Natural killer cell treated with Interleukin-12 subunit alpha and Interleukin-12 subunit beta and Interleukin-15 and Interleukin-18, amount 100 ng/mL, for 72 hours (primary cell): ENCODE measurements at places on chromosomes 5 and 9.

GRCh38 chr9:20200991-20201431 is 412.2 kb upstream of the SLC24A2 start:
- DNase-seq: no peak

GRCh38 chr9:121721770-121722169 is 70.3 kb downstream of the DAB2IP start:
- DNase-seq: no peak

- no peak for DNase-seq
Measured at GRCh38 chr5:126914801-126915436, 115.4 kb downstream of the MARCHF3 start.

GRCh38 chr5:178673801-178674295 is 47.0 kb upstream of the CLK4 start:
- DNase-seq: no peak

GRCh38 chr9:110575945-110576344 is 3.6 kb downstream of the SVEP1 start:
- DNase-seq: no peak

DNA sequence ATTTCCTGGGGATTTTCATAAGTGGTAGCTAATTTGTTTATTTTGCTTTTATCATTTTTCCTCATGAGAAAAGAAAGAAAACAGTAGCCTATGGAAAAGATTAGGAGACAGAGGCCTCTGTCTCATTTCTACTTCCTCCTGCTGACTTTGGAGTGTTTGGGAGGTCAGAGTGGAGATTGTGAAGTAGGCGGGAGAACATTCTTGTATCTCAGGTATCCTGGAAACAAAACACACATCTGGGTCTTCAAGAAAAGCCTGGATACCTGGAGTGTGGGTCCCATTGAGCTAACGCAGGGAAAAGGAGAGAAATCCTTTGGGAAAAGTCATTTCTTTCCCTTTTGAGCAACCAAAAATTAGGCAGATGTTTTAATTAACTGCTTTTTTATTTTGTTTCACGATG is 161.5 kb upstream of the DMAC1 start:
- no peak for DNase-seq

DNA sequence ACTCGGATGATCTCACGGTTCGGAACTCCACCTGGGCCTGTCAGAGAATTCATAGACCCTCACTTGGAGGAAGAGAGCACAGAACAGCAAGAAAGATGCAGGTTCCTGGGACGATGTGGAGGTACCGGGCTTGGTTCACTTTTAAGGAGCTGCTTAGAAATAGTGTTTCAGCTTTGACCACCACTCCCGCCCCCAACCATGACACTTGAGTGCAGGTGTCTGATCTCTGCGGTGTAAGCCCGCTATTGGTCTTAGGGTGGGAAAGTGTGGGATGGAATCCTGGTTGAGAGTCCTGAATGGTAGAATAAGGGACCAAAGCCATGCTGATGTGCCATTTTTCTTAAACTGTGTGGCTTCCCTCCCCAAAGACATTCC is 97.2 kb upstream of the LMX1B start:
- DNase-seq: no peak

DNA sequence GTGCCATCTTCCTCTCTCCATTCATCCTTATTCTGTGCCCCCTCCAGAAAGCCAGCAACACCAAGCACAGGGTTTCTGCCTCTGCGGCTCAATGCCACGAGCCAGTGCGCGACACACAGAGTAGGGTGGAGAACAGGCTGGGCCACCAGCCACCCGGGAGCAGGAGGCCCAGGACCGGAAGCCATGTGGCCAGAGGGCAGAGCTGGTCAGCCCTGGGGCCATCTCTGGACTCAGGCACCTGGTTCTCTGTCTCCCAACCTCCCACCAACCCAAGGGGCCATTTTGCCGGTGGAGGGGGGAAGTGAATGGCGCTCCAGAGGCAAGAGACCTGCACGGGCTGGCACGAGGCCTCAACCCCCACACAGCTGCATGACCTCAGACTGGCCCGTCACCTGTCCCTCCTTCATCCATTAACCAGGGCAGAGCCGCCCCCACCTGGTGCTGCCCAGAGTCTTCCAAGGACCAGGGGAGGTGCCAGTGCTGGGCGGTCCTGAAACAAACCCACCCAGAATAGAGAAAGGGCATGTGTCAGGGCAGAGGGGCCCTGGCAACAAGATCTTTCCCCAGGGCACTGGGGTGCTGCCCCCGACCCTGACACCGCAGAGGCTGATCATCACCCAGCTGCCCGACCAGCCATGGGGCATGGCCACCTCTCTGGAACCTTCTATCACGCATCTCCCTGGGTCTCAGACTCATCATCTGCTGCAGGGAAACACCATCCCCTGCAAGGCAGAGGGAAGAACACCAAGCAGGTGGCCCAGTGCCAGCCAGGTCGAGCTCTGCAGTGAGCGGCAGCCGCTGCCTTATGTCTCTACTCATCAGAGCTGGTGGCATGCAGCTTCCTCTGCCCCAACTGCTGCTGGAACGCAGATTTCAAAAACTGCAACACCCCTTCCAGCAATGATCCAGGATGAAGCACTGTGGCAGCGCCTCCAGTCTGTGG is 11.9 kb downstream of the VAV2 start:
- peak; percentile 56 for DNase-seq

DNA sequence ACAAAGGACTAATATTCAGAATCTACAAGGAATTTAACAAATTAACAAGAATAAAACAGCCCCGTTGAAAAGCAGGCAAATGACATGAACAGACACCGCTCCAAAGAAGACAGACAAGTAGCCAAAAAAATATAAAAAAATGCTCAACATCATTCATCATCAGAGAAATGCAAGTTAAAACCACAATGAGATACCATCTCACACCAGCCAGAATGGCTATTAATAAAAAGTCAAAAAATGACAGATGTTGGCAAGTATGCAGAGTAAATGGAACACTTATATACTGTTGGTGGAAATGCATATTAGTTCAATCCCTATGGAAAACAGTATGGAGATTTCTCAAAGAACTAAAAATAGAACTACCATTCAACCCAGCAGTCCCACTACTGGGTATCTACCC is 302.7 kb upstream of the RGMB start:
- DNase-seq: no peak

DNA sequence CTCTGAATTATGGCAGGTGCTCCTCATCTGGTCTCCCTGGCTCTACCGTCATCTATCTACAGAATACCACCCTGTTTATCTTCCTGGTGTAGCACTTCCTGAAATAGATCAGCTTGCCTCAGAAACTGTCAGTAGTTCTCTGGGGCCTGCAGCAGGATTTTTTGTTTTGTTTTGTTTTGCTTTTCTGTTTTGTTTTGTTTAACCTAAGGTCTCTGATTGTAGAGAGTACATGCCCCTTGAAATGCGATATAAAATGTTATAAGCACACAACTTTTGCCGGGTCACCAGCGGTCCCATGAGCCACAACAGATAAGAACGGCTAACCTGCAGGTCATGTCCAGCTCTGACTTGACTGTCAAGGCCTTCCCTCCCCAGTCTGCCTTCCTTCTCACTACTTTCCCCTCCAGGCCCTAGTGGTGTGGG is 26.6 kb upstream of the CREBRF start:
- no peak for DNase-seq

GRCh38 chr5:119319890-119320289 is 35.9 kb upstream of the TNFAIP8 start:
- DNase-seq: no peak

GRCh38 chr5:159660401-159660800 is 255.9 kb upstream of the ADRA1B start:
- DNase-seq: no peak

DNA sequence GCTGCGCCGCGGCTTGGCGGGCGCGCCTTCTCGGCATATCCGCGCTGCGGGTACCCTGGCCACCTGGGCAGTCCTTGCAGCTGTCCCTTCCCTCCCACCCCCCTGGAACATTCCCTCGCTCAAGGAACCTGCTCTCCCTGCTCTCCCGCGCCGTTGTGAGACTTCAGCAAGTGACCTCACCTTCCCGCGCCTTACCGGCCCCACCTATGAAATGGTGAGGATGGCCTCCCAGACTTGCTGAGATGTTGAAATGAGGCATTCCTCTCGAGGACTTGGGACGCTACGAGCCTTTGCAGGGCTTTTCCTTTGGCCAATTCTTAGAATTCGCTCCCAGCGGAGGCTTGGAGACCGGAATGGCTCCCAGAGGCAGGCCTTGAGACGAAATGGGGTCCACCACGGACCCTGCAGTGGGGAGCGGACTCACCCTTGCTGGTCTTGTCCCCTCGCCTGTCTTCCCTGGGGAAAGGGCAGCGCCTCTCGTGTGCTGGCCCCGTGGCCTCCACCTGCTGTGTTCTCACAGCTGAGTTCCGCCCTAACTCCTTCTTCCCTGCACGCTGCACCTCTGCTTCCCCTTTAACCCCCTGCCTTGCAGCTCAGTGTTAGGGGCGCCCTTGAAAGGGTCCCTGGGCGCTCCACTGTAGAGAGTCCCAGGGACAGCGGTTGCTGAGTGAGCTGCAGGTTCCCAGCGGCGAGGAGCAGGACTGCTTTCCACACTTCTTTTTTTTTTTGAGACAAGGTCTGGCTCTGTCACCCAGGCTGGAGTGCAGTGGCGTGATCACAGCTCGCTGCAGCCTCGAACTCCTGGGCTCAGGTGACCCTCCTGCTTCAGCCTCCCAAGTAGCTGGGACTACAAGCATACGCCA is 907 bp downstream of the HMCN2 start:
- DNase-seq: no peak

DNA sequence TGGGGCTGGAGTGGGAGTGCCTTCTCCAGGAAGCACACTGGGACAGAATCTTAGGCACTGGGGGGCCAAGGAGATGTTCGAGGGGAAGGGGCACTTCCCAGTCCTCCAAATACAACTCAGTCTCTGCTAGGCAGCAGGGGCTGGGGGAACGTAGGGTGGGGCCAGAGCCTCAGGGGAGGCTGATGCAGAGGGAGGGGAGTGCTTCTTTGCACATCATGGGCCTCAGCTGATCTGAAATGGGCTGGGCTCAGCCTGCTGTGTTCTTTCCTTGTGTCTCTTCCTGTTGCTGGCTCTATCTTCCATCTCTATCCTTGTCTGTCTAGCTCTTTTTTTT is 15.6 kb downstream of the PSD2 start:
- no peak for DNase-seq

DNA sequence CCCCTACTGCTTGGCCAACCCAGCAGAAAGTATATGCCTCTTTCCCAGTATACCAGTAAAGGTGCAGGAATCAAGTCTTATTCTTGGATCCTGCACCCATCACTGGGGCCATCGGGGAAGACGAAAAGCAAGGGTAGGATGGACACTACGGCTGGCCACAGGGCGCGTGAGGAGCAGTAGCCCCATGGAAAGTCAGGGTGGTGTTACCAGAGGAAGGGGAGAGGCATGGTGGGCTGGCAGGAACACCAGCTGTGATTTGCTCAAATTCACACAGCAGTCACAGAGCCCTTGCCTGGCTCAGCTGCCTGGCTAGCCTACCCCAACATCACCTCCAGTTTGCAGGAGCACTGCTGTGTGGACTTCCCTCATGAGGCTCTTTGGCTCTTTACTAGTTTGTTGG is 34.5 kb upstream of the SAP30L start:
- DNase-seq: no peak

- no peak for DNase-seq
Measured at GRCh38 chr9:136312436-136312835, 8.5 kb upstream of the CCDC187 start.

GRCh38 chr5:11007269-11007870 is 246.3 kb upstream of the DAP start:
- DNase-seq: no peak

- DNase-seq: no peak
Measured at GRCh38 chr9:5624655-5625054, 4.3 kb upstream of the RIC1 start.

DNA sequence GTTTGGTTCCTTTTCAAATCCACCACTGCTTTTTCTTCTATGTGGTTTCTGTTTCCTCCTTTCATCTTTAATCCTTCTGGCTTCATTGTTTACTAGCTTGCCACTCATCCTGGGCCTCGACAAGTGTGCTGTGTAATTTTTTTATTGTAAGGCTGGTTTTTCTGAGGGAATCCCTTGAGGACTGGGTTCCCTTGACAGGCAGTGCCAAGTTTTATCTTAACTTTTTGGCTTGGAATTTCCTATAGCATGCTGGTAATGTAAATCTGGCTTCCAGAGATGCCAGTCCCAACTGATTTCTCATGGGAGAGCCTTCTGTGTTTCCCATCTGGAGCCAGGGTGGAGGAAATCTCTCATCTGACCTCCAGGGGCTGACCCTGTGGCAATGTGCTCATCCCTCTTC is 184.7 kb downstream of the ROR2 start:
- no peak for DNase-seq

DNA sequence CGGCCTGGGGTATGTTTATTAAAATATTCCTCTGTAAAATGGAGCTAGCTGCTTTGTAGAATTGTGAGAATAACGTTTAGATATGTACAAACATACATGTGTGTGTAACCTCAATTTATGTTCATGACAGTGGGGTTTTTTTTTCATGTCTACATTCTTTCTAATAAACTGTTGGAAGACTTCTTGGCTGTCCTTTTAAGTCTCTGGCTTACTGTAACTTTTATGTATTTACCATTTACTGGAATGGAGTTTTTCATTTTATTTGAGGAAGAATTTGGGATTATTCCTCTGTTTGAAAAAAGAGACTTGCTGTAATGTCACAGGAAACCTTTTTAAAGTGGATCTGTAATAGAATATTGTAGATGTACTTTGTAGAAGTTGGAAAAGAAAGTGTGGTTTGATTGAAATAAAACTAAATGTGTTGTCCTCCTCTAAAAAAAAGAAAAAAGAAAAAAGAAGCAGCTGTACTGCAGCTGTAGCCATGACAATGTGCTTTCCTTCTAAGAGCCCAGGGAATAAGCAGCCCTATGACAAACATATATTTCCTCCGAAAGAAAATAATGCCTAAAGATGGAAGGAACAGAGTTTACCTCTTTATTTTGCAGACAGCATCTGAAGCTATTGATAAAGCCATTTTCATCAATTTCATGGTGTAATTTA is 71.2 kb upstream of the FREM1 start:
- no peak for DNase-seq

DNA sequence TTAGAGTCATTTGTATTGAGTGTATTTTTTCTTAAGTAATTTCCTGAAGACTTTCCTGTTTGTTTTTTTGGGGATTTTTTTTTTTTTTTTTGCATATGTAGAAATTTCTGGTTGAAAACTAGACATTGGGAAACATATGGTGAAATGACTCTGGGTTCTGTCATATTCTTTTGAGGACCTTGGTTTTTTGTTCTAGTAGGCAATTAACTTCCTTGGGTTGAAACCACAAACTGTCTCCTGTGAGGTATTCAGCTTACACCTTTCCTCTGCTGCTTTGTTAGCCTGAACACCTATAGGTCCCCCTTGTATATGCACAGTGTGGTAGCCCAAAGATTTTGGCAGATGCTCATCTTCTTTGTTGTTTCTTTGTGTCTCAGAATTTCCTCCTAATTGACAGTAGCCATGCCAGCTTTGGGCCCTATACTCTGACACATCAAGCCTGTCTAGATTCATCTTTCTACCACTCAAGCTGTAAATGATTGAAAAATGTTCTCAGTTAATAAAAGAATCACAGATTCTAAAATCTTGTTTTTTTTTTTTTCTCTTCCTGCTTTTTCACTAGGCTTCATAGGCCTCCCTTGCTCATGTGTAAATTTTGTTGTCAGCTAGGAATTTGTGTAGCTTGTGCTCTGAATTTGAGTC is 140.6 kb downstream of the COMMD10 start:
- DNase-seq: no peak

- DNase-seq: no peak
Measured at GRCh38 chr5:159880676-159881075, 35.6 kb upstream of the ADRA1B start.
